SJCRH30 (cell line): ENCODE measurements at places on chromosomes 11 and 22. TPM values are rescaled to one million over a fixed set of nuclear protein-coding genes. Genes with fewer than 3 reads are reported as not detected.

DNA sequence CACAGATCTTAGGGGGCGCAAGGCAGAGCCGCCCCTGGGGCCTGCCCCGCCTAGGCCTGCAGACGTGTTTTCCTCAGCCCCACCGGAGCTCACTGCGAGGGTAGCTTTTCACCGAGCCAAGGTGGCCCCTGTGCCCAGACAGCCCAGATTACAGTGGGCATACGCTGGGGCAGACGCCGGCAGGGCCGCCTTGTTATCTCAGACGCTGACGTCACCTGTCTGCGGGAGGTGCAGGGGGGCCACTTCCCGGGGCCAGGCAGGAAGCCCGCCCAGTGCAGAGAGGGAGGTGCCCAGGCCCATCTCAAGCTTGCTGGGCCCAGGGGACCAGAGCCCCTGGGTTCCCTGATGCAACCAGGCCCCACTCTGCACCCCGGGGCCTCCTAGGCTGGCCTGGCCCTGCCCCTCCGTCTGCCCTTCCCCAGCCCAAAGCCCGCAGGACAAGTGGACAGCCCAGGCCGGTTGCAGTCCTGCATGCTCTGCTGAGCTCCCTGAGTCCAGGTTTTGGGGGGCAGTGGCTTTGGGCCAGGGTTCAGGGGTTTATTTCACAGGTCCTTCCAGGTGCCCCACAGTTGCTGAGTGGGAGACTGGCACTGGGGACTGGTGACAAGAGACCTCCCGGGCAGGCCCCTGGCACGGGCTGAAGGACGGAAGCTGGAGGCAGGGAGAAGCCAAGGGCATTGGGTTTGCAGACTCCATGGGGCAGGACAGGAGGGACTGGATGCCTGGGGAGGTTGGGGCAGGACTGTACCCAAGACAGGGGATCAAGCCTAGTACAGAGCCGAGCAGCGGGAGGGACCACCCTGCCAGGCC, 38.6 kb downstream of the IGF2 start:
- peak; percentile 58 for DNase-seq

- DNase-seq = no peak
These were observed 9.8 kb upstream of the SPI1 start for GRCh38 chr11:47387944-47388696.

GRCh38 chr11:33996498-33997454, 54.8 kb upstream of the CAPRIN1 start:
- DNase-seq = peak; percentile 79

- DNase-seq = no peak
These were observed 51.7 kb upstream of the PRODH start for GRCh38 chr22:18987765-18988164.

DNA sequence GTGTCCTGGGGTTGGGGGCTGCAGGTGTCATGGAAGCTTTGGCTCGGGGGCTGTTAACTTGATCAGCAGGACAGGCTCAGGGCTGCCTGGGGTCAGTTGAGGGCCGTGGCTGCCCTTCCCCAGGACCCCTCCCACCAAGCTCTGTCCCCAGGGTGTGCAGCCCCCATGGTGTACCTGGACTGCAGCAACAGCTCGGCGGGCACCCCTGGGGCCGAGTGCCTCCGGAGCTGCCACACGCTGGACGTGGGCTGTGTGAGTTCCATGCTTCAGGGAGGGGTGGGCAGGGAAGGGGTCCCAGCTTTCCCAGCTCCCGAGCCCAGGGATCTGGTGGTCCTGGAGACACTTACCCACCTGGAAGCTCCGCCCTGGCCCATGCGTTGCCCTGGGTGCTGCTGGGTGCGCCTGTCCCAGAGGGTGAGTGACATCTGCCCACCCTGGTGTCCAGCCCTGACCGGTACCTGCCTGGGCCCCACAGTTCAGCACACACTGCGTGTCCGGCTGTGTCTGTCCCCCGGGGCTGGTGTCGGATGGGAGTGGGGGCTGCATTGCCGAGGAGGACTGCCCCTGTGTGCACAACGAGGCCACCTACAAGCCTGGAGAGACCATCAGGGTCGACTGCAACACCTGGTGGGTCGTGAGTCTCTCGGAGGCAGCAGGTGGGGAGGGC, 11.3 kb downstream of the MUC5B start:
- DNase-seq = no peak

Gene KRTAP5-9
- total RNA-seq = not detected in 2 replicates

Gene PRDM11
- 13.1 and 14.7 TPM in 2 replicates for total RNA-seq

Gene CNGA4
- not detected in 2 replicates for total RNA-seq

Gene LMNTD2
- total RNA-seq = 0.43 and 0.51 TPM in 2 replicates
